H4 (cell line): ENCODE measurements at places on chromosomes 12 and 14.

DNA sequence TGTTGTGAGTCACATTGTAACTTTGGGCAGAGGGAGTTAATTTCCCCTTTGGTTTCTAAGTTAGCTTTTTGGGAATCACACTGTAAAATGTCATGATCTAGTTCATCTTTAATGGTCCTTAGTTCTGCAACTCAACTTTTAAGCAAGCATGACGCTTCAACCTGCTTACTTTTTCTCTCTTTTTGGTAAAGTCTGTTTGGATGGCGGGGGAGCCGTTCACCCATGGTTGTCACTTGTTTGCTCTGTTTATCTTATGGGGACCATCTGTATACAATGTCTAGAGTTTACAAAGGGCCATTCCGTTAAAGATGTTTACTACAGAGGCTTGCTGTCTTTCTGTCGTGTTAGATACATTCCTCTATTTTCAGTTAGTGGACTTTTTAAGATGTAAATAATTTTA, 172.0 kb downstream of the SRGAP1 start:
- no peak for DNase-seq

GRCh38 chr12:33587784-33588712, 148.4 kb upstream of the SYT10 start:
- DNase-seq, result peak; percentile 13

GRCh38 chr12:54358191-54358944, 5.9 kb downstream of the GPR84 start:
- DNase-seq, result no peak

DNA sequence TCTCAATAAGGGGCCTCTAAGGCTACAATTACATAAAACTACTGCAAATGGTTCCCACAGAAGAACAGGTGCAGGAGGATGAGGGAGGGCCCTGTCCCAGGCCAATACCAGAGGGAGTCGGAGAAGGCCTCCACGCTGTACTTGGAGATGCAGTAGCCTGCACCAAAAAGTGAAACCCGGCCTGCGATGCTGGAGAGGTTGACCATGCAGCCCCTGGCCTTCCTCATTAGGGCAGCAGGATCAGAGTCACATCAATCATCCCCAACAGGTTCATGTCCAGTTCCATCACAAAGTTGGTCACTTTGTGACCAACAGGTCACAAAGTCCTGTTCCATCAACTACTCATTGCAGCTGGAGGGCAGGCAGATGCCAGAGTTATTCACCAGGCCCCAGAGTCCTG, 23.0 kb downstream of the ZBTB39 start:
- no peak for DNase-seq

DNA sequence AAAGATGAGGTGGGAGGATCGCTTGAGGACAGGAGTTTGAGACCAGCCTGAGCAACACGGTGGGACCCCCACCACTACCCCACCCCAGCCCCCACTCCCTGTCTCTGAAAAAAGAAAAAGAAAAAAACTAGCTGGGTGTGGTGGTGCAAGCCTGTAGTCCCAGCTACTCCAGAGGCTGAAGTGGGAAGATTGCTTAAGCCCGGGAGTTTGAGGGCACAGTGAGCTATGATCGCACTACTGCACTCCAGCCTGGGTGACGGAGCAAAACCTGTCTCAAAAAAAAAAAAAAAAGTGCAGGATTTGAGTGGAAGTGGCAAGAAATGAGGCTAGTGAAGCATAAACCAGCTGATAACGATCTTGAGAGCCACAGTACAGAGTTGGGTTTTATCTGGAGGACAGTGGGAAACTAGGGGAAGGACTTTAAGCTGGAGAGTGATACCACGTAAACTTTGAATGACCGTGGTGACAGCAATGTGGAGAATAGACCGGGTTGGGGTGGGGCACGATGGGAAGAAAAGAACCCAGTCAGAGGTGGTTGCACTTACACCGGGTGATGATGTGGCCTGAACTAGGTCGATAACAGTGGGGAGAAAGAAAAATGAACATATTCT, 85.3 kb downstream of the TMEM260 start:
- DNase-seq, result no peak

DNA sequence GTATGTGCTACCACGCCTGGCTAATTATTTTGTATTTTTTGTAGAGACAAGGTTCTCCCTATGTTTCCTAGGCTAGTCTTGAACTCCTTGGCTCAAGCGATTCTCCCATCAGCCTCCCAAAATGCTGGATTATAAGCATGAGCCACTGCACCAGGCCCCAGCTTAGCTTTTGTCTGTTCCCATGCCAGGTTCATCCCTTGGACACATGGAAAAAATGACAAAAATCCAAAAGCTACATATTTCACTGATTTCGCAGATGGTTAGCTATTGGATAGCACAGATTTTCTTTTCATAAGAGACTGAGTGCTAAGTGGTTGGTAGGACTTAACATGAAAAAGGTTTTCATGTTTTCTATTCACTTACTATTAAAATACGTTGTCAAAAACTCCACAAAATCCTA, 286.6 kb upstream of the KITLG start:
- DNase-seq, result no peak
